Thymus (tissue), 14 donors: ENCODE measurements at places on chromosomes 6 and 20. TPM values are rescaled to one million over a fixed set of nuclear protein-coding genes. Genes with fewer than 3 reads are reported as not detected.

TREML2 gene
- total RNA-seq: 11.1 TPM

LMBRD1 gene
- 36.4 TPM for total RNA-seq

SLC26A8 gene
- 0.09 TPM for total RNA-seq

CARMIL1 gene
- 17.4 TPM for total RNA-seq

RNF217 gene
- total RNA-seq: 3.4 TPM

PLA2G7 gene
- total RNA-seq: 9.3 TPM

CST5 gene
- total RNA-seq: not detected

KCNK5 gene
- total RNA-seq: 3.9 TPM

MATN4 gene
- total RNA-seq: 0.14 TPM

TRIM15 gene
- 0.19 TPM for total RNA-seq

CST8 gene
- not detected for total RNA-seq

SAPCD1 gene
- 1.2 TPM for total RNA-seq

ANGPT4 gene
- under 0.01 TPM for total RNA-seq

TCP11 gene
- 0.33 TPM for total RNA-seq

IL17A gene
- 0.05 TPM for total RNA-seq

CRIP3 gene
- total RNA-seq: 0.61 TPM

KCNK16 gene
- not detected for total RNA-seq

SLC22A3 gene
- 0.28 TPM for total RNA-seq

OR2J3 gene
- not detected for total RNA-seq

OR2B6 gene
- 0.19 TPM for total RNA-seq

STX11 gene
- 3.2 TPM for total RNA-seq

UBE2C gene
- 112 TPM for total RNA-seq

PTCHD4 gene
- total RNA-seq: 0.09 TPM

CDH4 gene
- total RNA-seq: 0.61 TPM

SPDEF gene
- 0.14 TPM for total RNA-seq

SIRPB1 gene
- 0.90 TPM for total RNA-seq

METTL24 gene
- 1.5 TPM for total RNA-seq

KCNQ5 gene
- 1.7 TPM for total RNA-seq

ABHD16B gene
- total RNA-seq: not detected

GNMT gene
- total RNA-seq: 3.0 TPM

CALHM4 gene
- total RNA-seq: not detected

KIAA0408 gene
- total RNA-seq: 0.52 TPM

FOXA2 gene
- total RNA-seq: not detected

HLA-DQB2 gene
- 17.5 TPM for total RNA-seq

OPRL1 gene
- 1.4 TPM for total RNA-seq

TMEM30A gene
- 40.6 TPM for total RNA-seq

PRR18 gene
- total RNA-seq: 0.05 TPM
